Stimulated activated CD8-positive, alpha-beta memory T cell treated with anti-CD3 and anti-CD28 coated beads, Interleukin-7, amount 100 ng/mL, for 1 hour (primary cell): ENCODE measurements at places on chromosomes 6 and 20.

DNA sequence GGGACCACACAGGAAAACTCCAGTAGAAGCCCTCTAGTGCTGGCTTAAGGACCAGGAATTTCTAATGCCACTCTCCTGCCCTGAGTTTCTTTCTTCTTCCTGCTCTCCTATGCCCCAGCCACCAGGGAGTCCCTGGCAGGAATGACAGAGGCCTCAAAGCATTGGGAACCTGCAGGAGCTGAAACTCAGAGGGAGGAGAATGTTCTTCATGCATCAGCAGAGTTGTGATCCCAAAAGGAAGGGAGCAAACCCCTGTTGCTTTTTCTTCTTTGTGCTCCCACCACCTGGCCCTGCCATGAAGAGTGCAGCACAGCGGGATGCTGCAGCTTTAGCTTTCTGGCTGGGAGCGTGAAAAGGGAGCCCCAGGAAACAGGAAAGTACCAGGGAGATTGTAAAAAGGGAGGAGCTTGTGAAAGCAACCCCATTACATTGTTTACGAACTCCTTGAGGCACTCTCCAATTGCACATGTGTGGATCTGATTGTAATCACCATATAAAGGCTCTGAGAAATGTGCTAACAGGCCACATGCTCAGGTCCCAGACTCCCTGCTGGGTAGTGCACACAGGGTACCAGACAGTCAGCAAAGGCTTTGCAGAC is 34.7 kb upstream of the FKBP1A start:
- no peak for DNase-seq

- DNase-seq: no peak
Observed at GRCh38 chr6:104431096-104431495, 428.6 kb downstream of the HACE1 start.

DNA sequence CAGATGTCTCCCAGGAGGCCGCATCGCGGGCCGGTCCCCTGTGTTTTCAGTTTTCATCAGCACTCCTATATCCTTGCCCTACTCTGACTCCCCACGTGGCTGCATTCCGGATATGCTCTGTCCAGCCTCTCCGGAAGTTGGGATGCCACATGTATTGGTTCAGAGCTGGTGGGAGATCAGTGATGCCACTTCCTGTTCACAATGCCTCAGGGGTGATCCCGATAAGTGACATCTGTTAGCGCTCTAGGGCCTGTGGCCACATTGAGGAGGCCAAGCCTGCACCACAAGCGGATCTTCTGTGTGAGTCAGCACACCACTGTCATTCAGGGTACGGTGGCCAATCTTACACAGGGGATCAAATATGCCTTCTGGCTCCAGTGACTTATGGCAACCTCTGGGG is 57.8 kb downstream of the PPP1R3G start:
- DNase-seq: no peak

DNA sequence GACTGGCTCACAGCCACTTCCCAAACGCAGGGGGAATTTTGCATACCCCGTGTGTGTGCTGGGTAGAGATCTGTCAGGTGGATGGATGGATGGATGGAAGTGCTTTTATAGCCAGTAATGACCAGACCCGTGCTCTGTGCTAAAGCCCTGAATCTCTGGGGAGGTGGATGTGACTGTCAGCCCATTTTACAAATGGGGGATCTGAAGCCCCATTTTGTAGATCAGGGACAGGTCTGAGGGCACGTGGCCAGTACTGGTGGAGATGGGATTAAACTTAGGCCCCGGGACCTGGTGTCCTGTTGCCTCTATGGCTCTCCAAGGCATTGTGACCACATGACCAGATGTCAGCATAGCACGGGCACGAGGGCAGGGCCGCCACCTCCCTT is 38.2 kb upstream of the ZBP1 start:
- no peak for DNase-seq

DNA sequence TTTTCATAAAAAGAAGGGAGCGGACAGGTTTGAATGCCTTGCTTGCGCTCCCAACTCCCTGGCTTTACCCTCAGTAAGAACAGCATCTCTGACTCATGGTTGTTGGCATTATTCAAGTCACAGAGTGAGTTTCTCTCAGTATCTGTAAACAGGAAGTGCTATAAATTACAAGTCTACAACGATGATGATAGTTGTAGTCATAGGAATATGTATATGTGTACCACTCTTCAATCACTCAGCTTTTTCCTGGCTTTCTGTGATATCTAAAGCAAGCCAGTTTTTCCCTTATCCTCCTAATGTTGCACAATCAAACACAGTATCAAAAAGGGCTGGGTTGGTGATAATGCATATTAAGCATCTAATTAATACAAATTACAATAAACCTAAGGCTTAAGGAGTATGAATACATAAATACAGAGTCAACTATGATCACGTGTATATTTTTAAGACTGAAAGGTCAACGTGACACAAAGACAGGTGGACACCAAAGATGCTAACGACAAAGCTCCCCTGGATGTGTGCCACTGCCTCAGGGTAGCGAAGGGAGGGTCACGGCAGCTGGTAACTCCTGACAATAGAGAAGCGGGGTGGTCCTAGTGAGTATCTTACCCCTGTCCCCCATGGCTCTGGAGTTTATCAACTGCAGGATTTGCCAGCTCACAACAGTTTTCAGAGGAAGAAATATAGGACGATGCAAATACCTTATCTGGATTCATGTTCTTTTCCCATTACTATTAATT is 202.8 kb downstream of the BTBD9 start:
- DNase-seq: no peak

GRCh38 chr6:142671791-142672190 is 273.2 kb downstream of the HIVEP2 start:
- no peak for DNase-seq

DNA sequence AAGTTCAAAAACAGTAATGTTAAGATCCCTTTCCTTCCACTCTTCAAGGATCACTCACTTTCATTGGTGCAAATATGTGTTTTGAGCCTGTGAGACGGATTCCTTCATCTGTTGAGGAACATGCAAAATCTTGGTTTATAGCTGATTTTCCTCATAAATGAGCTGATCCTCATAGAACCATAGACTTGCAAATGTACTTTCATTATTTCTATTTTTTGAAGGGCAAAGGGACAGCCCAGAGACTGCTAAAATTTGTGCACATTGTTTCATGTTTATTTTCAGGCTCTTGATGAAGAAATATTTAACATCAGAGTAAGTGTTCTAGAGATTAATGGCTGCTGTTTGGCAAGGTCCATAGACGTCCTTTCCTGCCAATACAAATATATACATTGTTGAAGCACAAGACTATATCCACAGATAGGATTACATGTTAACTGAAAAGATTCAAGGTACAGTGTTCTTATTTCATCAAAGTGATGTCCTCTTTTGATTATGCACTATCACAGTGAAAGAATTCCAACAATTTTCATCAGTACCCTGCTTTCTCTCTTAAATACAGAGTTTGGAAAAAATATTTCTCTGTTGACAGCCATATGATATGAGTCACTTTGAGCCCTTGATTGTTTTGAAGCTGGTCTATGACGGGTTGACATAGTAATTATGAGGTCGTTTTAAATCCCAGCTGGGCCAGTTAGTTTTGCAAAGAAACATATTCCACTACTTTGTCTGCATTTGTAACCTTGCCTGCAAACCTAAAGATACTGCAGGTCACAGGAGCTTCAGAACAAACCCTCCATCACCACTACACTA is 95.7 kb downstream of the FILIP1 start:
- no peak for DNase-seq

GRCh38 chr20:62133051-62133845 is 9.9 kb downstream of the PSMA7 start:
- no peak for DNase-seq

GRCh38 chr20:39445095-39445494 is 483.0 kb downstream of the DHX35 start:
- DNase-seq: no peak

DNA sequence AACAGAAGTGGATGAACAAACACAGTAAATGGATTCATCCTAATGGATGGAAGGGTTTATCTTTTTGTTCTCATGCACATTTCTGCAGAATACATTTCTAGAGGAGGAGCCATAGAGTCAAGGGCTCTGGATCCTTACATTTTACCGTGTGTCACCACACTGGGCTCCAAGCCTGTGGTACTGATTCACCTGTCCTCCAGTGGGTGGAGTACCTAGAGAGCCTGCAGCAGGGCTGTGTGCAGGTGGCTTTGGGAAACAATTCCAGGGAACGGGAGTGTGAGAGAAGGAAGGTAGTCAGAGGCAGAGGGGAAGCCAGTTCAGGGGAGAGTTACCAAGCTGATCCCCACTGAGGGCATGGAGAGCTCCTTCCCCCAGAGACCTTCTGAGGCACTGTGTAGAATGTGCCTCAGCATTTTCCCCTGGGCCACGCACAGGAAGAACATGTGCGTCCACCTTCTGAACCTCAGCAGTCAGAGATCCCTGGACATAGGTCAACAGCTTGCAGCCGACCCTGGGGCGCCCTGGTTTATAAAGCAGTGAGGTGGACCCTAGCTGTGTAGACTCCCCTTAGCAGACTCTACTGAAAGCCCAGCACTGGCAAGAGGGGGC is 85.3 kb upstream of the SLC22A23 start:
- no peak for DNase-seq

GRCh38 chr20:37529214-37529967 is 1.7 kb upstream of the BLCAP start:
- DNase-seq: no peak

GRCh38 chr20:63692436-63693082 is 3.9 kb upstream of the TNFRSF6B start:
- DNase-seq: no peak

GRCh38 chr6:87968435-87969278 is 79.0 kb upstream of the SPACA1 start:
- DNase-seq: no peak

GRCh38 chr6:44113414-44113813 is 13.8 kb downstream of the MRPL14 start:
- DNase-seq: no peak

DNA sequence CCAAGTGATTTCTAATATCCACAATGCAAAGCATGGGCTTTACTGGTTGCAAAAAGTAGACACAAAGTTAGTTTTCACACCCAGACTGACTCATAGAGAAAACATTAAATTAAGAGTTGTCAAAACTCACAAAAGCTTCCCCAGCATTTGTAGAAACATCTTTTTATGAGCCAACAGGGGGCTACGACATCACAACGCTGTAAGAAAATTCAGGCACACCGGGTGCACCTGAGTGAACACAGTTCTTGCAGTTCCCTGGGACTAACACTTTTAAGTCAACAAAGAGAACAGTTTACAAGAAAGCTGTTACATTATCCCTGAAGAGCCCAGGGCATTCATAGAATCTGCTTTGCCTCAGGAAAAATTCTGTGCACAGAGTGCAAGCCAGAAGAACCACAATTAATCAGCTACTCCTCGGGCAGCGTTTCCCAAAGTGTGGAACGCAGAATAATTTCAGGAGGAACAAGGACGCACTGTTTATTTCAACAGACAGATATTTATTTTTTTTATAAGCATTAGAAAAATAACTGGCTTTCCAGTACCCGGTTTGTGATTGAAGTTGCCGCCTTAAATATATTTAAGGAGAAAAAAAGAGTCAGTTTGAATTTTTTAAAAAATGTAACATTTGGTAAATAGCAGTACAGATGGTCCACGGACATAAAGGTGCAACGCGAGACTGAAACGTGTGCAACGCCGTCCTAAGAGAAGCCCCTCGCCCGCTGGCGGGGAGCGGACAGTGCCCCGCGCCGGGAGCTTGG is 1.2 kb downstream of the NCOA5 start:
- DNase-seq: no peak

GRCh38 chr20:38804221-38804620 is 1.3 kb upstream of the PPP1R16B start:
- no peak for DNase-seq

- no peak for DNase-seq
Observed at GRCh38 chr6:160837146-160837545, 135.1 kb downstream of the PLG start.

DNA sequence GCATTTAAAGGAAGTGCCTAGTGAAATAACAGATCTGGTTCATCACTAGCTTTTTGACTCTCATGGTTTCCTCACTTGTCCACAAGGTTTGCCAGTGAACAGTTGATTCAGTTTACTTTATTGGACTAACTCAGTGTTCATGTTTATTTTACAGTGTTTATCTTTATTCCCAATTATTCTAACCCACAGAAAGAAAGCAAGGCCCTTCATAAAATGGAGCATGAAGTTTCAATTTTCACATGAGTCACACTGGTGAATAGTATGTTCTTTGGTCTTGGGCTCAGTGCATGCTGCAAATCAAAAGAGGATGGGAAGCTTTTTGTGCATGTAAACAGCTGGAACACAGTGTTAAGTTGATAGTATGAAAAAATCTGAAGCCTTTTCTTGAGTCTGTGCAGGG is 217.6 kb upstream of the HDDC2 start:
- DNase-seq: no peak

GRCh38 chr6:148250975-148251685 is 91.5 kb upstream of the SASH1 start:
- DNase-seq: no peak

DNA sequence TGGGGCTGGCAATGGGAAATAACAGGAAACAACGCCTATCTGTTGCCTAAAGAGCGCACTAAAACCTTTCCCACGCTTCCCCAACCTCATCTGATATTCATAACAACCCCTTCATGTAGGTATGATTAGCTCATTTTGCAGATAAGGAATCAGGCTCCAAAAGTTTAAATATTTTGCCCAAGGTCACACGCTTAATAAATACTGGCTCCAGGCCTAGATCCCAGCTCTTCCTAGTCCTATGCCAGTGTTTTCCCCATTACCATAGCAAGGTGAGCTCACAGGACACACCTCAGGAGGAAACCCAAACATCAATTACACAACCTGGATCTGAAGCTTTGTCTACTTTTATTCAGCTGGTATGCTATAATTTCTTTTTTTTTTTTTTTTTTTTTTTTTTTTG is 19.6 kb downstream of the MBOAT1 start:
- DNase-seq: no peak

DNA sequence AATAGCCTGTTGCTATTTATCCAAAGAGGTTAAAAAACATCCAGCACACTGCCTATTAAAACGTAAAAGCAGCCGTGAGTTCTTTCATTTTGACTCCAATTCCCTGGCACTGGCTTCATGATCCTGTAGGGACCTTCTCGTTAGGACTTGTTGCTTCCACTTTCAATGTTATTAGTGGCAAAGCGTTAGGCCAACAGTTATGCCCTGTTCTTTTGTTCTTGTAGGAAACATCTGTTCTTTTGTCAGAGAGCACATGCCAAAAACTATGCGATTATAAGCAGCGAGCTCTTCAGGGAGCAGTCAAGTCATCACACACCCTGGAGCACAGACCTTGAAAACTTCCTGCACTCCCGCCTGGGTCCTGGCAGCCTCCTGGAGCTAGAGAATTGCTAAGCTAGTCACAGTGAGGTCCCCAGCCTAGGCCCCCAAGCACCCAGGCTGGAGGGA is 609.5 kb upstream of the ARID1B start:
- DNase-seq: no peak
